ENCODE measurements at places on chromosomes 2 and 18. TPM values are rescaled to one million over a fixed set of nuclear protein-coding genes. Genes with fewer than 3 reads are reported as not detected.

Gene PCARE
- total RNA-seq = 5.3 TPM

Gene CLIP4
- 82.7 TPM for total RNA-seq

GRCh38 chr2:201344663-201345366, 12.3 kb downstream of the FLACC1 start:
- no peak for DNase-seq

DNA sequence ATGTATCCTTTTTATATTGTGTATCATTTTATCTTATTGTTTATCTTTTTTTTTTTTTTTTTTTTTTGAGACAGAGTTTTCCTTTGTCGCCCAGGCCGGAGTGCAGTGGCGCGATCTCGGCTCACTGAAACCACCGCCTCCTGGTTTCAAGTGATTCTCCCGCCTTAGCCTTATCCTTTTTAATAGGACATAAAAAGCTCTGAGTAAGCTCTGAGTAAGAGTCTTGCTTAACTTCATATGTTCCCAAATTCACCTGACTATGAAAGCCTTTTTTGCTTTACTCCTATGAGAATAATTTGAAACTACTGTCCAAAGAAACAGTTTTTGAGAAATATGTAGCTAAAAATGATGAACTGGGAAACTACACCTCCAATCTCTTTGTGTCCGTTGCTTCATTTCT, 525.5 kb downstream of the IRS1 start:
- no peak for DNase-seq

- DNase-seq = no peak
These were observed 322.1 kb downstream of the CCDC85A start for GRCh38 chr2:56505885-56506284.

DNA sequence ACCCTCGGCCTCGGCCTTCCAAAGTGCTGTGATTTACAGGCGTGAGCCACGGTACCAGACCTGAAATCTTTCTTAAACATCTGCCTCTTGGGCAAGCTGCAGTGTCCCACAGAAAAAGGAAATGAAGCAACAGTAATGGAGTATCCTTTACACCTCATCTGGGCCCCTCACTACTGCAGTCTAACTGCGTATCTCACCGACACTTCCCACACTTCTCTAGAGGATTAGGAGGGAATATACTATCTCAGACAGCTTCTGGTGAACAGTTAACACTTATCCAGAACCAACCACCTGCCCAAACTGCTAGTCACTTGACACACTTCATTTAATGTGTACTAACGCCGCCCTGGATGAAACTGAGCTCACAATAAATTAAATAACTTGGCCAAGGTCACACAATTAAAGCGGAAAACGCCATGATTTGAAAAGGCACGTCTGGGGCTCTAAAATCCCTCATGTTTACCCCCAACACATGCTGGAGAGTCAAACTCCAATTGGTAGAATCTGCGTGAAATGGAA, 993 bp downstream of the COX7A2L start:
- no peak for DNase-seq

Gene CPO
- not detected for total RNA-seq

Gene SANBR
- total RNA-seq = 6.4 TPM

DNA sequence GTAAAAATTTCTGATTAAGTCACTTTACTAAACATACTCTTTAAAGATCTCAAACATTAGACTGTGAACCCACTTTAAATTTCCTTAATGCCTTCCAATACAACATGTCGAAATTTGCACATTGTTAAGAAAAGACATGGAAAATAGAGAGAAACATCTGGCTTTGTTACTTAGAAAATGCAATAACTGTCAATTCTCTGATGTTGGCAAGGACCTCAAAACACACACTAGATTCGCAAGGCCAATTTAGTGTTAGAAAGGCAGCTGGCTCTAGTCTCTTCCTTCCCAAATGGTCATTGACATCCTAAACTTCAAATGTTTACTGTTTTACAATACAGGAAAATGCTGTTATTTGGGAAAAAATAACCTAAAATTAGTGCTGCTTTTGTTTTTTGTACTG, 110.6 kb downstream of the UPP2 start:
- no peak for DNase-seq

GRCh38 chr2:162002623-162003235, 71.3 kb downstream of the DPP4 start:
- no peak for DNase-seq

GRCh38 chr2:14756122-14756541, 123.6 kb downstream of the LRATD1 start:
- no peak for DNase-seq

Gene PLEKHM3
- total RNA-seq = 12.9 TPM

Gene GCG
- not detected for total RNA-seq

- DNase-seq = no peak
These were observed 19.7 kb downstream of the VIL1 start for GRCh38 chr2:218438596-218438995.

Gene NUP35
- 10.7 TPM for total RNA-seq

GRCh38 chr2:102772659-102773058, 10.8 kb downstream of the TMEM182 start:
- DNase-seq = no peak

GRCh38 chr18:74377776-74378175, 62.1 kb downstream of the C18orf63 start:
- no peak for DNase-seq

DNA sequence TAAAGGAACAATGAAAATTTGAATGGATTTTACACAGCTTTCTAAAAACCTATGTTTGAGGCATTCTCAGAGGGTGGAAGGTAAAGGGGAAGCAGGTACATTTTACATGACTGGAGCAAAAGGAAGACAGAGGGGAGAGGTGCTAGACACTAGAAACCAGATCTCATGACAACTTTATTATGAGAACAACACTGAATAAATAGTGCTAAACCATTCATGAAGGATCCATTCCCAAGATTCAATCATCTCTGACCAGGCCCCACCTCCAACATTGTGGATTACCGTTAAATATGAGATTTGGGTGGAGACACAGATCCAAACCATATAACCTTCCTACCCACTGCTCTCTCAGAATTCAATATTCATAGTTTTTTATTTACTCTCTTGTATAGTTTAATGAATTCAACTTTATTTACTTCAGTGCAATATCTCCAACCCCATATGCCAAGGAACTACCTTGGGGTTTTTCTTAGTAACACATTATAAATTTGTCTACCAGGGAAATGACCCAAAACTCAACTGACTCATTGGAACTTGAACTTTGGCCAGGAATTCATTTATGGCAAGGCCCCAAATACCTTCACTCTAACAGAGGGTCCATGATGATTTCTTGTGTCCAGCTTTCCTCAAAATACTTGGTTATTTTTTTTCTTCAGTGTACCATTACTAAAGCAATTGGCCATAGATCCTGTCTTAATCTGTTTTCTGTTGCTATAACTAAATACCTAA, 317.8 kb downstream of the GULP1 start:
- no peak for DNase-seq

DNA sequence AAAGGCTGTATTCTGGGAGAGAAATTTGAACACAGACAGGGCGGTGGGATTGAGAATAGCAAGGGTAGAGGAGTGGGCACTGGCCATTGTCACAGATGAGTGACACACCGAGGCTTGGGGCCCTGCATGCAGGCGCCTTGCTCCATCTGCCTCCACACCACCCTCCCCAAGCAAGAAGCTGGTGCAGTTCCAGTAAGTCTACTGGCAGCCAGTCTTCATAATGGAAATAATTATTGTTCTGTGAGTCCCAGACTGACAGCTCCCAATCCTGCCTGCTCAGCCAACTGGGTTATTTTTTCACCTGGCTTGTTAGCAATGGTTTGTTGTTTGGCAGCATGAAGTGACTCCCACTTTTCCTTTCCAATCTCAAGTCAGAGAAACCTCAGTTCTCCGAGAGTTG, 13.0 kb downstream of the TTC32 start:
- DNase-seq = no peak

DNA sequence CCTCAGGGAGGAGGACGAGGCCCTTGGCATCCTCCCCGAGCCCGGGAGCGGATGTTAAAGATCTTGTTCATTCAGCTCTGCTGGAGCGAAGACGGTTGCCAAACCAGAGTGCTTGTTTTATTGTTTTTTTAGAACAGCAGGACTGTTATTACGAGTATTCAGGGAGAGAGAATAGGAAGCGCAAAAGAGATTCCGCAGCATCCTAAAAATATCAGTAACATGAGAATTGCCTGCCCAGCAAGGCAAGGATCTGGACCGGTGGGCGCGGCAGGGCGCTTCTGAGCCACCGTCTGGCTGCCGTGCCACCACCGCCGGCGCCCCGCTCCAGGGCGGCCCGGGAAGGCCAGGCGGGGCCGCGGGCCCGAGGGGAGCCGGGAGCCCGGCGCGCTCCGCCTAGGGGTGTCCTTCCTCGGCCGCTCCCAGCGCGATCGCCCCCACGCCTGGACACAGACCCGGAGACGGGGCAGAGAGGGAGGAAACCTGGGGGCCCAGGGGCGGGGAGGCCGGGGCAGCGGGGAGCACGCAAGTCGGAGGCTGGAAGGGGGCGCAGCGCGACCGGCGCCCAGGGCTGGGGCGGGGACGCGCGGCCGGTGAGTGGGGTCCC, 843 bp downstream of the CYS1 start:
- peak; percentile 88 for DNase-seq

GRCh38 chr2:238289574-238289973, 1.2 kb upstream of the PER2 start:
- no peak for DNase-seq

Gene CYP27C1
- total RNA-seq = 0.22 TPM

Gene SLC16A14
- 7.6 TPM for total RNA-seq

DNA sequence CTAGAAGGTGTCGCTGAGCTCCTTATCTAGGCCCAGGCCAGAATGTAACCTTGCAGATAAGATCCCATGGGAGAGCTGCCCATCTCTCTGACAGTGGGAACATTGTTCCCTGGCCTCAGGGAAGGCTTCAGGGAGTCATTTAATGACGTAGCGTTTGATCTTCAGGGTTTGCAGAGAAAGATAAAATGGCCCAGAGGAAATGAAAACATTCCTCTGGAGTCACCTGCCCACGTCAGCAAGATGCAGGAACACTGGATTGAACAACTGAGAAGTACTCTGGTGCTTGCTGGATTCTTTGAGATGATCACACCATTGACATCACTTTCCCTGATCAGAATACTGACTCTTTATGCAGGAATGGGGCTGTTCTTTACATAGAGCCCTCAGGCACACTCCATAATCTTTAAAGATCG, 51.6 kb downstream of the MAPK4 start:
- no peak for DNase-seq

GRCh38 chr2:167702227-167702626, 545.2 kb downstream of the STK39 start:
- DNase-seq = no peak

Measured in right cardiac atrium (tissue), 5 donors.